Pulmonary artery endothelial cell (primary cell): ENCODE measurements at places on chromosomes 1 and 21. TPM values are rescaled to one million over a fixed set of nuclear protein-coding genes. Genes with fewer than 3 reads are reported as not detected.

Gene NMNAT2
- 0.14 and 0.20 TPM in 2 replicates for total RNA-seq

Gene F5
- total RNA-seq = 0.04 and 0.13 TPM in 2 replicates

Gene DYNLT5
- 0.92 and 1.1 TPM in 2 replicates for total RNA-seq

DNA sequence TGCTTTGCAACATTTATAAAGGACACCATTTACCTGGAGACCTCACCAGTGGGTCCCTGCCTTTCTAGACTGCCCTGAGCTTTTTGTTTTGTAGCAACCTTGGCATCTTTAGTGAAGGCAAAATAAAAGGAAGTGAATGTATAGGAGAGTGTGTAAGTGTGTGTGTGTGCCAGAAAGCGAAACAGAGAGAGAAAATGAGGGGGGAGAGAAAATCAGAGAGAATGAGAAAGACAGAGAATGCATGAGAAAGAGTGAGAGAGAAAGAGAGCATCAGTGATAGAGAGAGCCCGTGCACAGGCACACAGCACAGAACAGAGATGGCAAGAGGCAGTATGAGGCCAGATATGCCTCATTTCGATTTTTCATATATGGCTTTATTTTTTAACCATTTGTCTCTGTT is 57.5 kb downstream of the HSD3B1 start:
- no peak for DNase-seq

- DNase-seq = no peak
Observed at GRCh38 chr1:6485168-6486101, 6.0 kb downstream of the PLEKHG5 start.

DNA sequence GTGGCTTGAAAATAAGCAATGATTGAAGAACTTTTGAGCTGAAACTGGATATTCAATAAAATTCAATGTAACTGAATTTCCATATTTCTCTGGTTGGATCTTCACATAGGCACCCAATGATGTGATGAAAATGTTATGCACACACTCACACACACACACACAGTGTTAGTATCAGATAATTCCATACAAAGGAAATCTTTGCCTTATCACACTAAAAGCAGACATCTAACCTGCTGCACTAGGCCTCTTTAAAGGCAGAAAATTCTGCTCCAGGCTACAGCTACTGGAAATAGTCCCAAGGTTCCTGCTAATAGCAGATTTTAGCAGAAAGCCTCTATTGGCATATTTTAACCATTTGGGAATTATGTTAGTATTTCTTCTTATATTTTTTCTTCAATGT is 309.6 kb downstream of the COL11A1 start:
- no peak for DNase-seq

GRCh38 chr1:93435443-93435842 is 12.5 kb upstream of the FNBP1L start:
- DNase-seq = no peak

DNA sequence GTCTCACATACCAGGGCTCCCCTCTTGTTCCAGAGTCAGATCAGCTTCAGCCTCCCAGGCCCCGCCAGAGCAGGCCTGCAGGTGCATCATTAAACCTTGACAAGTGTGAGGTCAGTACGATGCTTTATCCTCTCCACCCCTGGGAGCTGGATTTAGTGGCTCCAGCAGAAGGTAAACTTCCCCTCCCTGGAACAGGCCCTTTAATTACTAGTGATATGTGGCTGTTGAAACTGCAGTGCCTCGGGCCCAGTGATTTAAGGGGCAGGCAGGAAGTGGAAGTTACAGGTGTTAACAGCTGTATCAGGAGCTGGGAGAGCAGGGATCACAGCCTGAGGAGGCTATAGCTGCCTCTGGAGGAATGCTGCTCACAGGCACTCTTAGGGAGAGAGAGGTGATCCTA is 132.4 kb upstream of the KLHDC7A start:
- DNase-seq = no peak
